ENCODE measurements at places on chromosomes 3 and 15.

- no peak for DNase-seq
Measured at GRCh38 chr15:45529613-45530012, 7.1 kb upstream of the SLC30A4 start.

DNA sequence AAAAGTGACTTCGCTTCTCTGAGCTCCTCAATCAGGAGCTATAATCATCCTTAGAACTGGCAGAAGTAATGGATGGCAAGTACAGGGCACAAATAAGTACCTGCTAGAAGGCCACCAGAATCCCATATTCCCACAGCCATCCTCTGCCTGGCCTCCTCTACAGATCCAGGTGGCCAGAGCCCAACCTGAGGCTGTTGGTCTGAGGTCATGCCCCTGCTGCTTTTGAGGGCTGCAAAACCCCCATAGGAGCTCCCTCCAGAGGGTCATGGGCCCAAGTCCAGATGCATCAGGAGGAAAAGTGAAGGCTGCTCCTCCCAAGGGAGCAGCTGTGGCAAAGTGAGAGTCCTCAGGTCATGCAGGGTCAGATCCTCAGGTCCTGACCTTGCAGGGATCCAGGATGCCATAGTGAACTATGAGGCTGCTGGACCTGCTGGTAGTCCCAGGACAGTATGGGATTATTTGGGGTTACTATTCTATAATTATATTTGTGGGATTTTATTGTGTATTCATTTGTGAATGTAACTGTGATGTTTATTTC, 3.0 kb upstream of the PLCD1 start:
- no peak for DNase-seq

DNA sequence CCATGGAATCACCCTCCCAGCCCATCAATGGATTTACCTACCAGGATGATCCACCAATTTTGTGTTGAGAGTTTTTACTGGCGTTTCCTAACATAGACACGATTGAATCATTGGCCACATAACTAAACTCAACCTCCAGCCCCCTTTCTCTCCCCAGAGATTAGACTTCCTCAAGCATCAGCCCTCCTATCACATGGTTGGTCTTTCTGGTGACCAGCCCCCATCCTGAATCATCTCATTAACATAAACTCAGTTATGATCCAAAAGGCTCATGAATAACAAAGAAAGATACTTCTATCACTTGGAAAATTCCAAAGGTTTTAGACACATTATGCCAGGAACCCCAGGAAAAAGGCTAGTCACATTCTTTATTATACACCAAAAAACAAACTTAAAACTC, 21.2 kb downstream of the PRKAR2A start:
- no peak for DNase-seq

DNA sequence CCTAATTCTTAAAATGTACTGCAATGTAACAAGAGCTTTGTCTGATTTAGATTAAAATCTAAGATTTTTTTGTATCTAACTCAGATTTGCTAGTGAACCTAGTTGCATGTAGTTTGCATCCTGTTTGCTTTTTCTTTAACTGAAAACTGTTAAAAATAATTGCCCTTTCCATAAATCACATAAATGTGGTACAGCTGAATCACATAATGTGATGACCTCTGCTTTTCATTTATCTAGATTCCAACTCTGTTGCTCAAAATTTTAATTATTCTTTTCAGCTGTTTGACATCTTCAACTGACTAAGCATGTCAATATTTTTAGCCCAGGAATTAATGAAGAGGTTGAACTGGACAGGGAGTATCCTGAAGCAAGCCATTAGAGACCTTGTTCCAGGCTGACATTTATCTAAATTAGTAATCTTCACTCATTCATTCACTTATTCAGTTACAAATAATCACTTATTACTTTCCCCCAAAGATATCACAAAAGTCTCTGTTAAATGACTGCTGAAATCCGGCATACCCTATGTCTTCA, 101.9 kb upstream of the PLXND1 start:
- no peak for DNase-seq

GRCh38 chr3:125589547-125590122, 5.7 kb downstream of the OSBPL11 start:
- DNase-seq, result no peak

GRCh38 chr15:62320259-62320658, 155.2 kb upstream of the C2CD4B start:
- DNase-seq, result no peak

DNA sequence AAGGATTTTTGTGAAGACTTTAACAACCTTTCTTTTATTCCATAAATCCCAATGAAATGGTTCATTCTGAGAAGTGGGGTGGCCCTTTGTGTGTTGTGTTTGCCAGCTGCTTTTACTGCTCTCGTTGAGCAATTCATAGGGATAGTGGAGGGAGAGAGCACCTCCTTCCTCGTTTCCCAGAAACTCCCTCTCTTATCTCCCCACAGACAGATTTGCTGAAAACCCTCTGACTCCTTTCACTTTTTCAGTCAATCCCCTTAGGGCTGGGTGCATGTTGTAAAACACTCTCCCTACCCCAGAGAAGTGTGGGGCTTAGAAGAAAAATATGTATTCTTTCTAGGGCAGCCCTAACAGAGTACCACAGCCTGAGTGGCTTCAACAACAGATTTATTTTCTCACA, 557.2 kb upstream of the RGMA start:
- no peak for DNase-seq

GRCh38 chr3:171328419-171329082, 131.7 kb downstream of the TNIK start:
- no peak for DNase-seq

GRCh38 chr15:29534378-29534777, 264.8 kb upstream of the NSMCE3 start:
- no peak for DNase-seq

- DNase-seq, result no peak
Measured at GRCh38 chr15:40925863-40926658, 3.1 kb upstream of the DLL4 start.

DNA sequence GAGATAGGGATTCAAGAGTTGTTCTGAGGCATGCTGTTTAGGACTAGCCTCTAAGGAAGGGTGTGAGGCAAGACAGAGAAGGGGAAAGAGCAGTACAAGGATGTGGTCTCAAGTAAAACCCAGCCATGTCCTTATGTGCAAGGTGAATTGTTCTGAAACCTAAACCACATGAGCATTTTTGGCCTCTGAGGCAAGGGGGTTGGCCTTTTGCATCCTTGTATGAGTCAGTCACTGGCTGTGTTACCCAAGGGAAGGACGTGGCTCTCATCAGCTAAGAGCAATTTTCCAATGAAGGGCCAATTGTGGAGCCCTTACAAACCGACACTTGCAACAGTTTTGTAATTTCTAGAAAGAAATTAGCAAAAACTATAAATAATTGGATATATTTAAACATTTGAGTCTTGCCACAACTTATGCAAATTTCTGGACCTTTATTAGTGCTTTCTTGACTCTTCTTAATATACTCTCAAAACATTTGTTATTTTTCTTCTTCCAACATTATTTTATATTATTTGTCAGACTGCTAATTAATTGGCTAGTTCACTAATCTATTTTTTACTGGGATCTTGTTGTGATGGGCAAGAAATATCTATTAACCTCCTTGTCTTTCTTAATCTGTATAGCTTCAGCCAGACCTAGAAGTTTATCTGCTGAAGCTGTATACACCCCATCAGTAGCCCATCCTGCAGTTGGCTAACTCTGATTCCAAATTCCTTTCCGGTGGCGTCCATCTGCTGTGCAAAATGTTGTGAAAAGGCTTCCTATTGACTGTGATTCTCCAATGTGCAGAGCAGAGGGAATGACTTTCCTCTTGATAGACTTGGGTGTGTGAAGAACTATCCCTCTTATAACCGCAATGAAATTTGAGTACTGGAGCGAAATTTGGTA, 97.7 kb upstream of the P2RY1 start:
- DNase-seq, result no peak

GRCh38 chr3:102378216-102378615, 56.6 kb upstream of the ZPLD1 start:
- no peak for DNase-seq

DNA sequence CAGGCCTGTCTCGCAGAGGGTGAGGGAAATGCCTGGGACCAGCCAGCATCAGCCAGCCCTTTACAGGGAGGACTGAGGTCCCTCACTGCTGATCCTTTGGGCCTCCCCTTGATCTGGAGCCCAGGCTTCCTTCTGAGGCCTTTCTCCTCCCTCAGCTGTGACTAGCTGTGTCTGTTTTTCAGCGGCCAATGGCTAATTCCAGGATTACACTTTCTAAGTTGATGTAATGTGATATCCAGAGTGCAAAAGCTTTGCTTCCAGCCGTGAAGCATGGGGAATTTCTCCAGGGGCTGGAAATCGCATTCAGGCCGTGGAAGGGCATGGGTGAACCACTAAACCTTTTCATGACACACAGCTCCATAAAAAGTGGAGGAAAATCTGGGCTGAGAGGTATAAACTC, 157.6 kb downstream of the SHQ1 start:
- DNase-seq, result no peak

GRCh38 chr3:6079561-6080179, 781.2 kb upstream of the GRM7 start:
- no peak for DNase-seq

GRCh38 chr3:82311901-82312300, 550.5 kb upstream of the GBE1 start:
- no peak for DNase-seq

GRCh38 chr3:187646906-187647660, 23.1 kb downstream of the SST start:
- DNase-seq, result no peak

GRCh38 chr3:175477651-175478224, 618.6 kb downstream of the NAALADL2 start:
- DNase-seq, result no peak

- DNase-seq, result no peak
Measured at GRCh38 chr15:95687061-95687460, 643.4 kb upstream of the NR2F2 start.

GRCh38 chr15:25810631-25811091, 52.5 kb downstream of the ATP10A start:
- no peak for DNase-seq

DNA sequence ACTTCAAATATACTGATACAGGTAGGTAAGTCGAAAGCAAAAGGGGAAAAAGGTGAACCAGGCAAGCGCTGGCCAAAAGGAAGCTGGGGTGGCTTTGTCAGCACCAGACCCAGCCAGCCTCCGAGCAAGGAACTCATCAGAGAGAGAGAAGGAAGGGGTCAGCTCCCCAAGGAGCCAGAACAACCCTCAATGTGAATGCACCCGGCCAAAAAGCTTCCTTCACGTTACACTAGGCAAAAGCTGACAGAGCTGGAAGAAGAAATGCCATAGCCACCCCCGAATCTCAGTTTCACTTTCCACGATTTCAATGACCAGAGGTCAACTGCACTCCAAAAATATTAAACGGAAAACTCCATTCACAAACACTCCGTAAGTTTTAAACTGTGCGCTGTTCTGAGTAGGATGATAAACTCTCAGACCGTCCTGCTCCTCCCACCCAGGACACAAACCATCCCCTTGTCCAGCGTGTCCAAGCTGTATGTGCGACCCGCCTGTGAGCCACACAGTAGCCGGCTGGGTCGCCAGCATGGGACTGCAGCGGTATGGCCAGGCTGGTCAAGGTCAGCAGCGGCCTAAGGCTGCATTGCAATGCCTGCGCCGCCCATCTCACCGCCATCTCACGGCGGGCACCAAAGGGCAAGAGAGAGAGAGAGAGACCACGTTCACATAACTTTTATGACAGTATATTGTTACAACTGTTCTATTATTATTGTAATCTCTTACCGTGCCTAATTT, 29.7 kb downstream of the CYFIP1 start:
- no peak for DNase-seq

- DNase-seq, result no peak
Measured at GRCh38 chr15:87722941-87723691, 533.4 kb downstream of the NTRK3 start.

DNA sequence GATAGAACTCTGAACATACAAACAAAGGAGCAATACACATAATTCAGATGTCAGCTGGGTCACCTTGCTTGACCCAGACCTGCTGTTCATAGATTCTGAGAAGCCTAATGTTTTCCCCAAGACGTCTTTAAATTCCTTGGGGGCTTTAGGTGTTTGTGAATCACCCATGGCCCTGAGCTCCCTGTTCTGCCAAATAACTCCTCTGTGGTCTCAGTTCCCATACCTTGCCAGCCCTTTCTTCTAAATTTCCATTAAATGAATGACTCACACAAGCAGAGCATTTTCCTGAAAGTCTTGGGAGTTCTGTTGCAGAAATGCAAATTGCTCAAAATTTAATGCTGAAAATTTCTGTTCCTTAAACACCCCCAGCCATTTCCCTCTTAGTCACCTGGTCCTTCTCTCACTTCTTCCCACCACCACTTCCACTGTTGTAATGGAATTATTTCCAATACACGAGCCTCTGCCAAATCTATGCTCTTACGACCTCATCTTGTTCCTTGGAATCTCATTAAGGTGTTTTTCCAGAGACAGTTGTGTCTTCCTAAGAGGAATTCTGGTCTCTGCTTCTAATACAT, 33.4 kb upstream of the PSMD6 start:
- no peak for DNase-seq

- no peak for DNase-seq
Measured at GRCh38 chr3:88467191-88467590, 317.4 kb downstream of the C3orf38 start.

DNA sequence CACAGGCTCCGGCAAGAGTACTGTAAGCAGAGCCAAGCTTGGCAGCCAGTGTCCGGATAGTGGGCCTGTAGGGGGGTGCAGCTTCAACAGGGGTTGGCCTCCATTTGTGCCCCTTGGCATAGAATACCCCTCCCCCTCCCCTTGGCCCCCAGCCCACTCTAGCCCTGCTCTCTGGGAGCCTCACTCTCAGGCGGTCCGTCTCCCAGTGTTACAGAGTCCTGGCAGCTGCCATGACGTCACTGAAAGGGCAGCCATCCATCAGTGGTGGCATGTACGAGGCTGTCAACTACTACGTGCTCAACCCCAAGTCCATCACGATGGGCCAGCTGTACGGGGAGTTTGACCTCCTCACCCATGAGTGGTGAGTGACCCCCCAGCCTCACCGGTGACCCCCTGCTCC, 50.4 kb downstream of the DNAH1 start:
- DNase-seq, result no peak

GRCh38 chr3:15267502-15267901, 61.5 kb downstream of the CAPN7 start:
- no peak for DNase-seq

DNA sequence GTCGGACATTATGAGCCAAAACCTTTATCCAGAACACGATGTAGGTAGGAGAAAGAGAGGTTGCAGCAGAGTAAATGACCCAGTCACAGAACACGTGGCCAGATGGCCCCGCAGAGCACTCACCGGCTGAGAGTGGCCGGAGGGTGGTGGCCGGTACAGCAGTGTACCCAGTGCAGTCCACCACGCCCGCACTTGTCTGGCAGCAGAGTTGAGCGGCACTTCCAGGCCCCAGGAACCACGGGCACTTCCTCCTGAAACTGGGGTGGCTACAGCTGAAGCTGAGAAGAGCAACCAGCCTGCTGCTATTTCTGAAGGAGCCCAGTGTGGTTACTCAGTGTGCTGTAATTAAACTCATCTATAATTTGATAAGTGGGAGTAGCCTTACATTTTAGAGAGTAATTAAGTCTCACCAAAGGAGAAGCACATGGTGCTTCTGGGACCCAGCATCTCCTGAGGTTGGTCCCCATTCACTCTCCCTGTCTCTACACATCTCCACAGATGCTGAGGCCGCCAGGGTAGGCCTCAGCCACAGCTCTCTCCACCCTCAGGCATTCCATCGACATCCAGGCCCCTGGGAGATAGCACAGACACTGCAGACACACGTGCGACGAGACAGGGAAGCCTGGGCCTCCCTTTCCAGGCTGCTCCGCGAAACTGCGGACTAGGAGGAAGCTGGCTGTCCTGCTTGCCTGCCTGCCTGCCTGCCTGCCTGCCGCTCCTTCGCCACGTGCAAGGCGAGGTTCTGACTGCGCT, 49.8 kb downstream of the BDH1 start:
- DNase-seq, result no peak

- no peak for DNase-seq
Measured at GRCh38 chr3:42092006-42092405, 849 bp downstream of the TRAK1 start.

GRCh38 chr3:160400702-160401150, 1.3 kb downstream of the SMC4 start:
- no peak for DNase-seq
